Stimulated activated CD8-positive, alpha-beta memory T cell treated with anti-CD3 and anti-CD28 coated beads, Interleukin-4, amount 100 ng/mL, for 4 hours (primary cell): ENCODE measurements at places on chromosomes 12 and 14.

DNA sequence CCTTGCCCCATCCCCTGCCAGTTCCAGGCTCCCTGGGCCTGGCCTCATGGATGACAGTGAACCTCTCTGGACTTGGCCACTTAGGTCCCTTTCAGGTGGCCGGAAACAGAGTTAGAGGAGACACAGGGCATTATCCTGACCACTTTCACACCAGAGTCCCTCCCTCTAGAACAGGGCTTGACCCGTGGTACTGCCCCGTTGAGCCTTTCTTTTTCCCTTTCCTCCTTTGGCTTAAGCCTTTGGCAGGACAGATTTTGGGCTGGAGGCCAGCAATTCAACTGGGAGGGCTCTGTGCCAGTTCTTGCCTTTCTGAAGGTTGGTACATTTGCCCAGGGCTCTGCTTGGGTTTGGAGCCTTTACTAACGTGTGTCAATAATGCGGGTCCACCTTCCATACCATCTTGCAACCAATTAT is 22.8 kb downstream of the TPCN1 start:
- no peak for DNase-seq

GRCh38 chr12:67433385-67434175 is 164.4 kb downstream of the CAND1 start:
- DNase-seq, result no peak

GRCh38 chr12:46893434-46893833 is 67.6 kb upstream of the SLC38A4 start:
- no peak for DNase-seq

DNA sequence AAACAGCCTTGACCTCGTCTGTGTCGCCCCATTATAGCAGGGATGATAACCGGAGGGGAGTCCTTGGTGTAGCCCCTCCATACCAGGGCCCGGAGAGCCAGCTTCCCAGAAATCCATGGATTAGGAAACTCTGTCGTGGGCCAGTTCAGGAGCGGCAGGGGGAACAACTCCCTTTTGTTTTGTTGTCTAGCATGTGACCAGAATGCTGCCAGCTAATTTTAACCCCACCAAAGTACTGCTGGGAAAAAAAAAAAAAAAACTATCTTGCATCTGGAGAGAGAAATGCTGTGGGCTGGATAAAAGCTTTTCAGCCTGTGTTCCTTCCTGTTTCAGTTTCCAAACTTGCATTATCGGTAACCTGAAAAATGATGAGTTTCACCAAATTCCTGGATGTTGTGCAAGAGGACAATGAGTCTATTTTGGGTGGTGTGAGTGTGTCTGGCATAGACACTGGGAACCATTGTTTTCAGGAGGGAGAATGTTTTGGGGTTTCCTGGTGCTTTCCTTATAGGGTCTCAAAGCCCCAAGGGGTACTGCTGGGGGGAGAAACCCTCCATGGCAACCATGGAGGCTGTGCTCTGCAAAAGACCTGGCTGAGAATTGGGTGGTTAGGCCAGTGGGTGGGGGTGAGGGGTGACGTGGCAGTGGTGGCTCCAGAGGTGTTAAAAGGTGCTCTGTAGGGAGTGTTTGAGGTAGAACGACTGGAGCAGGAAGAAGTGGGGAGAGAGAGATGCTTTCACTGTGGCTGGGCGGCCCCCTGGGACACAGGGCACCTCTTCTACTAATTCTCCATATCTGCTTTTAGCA is 14.9 kb upstream of the IRF2BPL start:
- DNase-seq, result no peak

DNA sequence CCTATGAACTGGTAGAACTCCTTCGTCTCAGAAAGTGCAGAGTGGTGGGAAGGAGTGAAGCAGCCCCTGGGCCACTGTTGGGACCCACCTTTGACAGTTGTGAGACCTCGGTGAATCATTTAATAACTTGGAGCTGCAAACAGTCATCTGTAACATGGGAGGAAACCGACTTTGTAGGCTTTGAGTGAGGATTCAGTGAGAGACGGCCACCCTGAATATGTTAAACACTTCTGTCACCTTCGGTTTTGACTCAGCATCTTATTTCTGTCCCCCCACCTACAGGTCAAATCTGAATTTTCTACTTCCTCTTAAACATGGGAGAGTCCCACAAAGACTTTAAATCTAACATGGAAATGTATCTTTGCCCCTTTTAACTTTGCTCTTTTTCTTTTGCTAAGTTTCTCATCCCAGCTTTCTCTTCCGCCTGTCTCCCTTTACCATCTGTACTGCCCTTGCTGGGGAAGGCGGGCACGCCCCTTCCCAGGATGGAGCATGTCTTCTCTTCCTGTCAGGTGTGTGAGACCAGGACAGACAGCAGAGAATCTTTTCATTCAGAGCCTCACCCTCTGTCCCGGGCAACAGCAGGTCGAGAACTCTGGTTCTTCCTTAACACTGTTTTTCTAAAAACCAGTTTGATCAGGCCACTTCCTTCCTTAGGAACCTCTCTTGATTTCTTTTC is 37.1 kb downstream of the ZC3H14 start:
- DNase-seq, result no peak

DNA sequence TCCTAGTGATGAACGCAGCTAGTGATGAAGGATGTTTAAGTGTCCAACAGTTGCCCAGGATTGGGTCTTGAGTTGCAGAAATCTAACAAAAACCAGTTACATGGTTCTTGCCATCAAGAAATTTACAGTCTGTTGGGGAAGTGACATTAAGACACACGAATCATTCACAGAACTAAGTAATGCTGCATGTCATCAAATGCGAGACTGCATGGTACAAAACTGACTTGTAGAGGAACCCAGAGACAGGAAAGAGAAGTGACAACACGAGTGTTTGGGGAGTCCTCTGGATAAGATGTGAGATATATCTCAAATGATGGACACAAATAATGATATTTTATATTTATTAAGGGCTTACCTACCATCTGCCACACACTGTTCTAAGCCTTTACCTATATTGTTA is 6.1 kb upstream of the SYNE3 start:
- no peak for DNase-seq

- no peak for DNase-seq
Observed at GRCh38 chr12:45342171-45342570, 126.3 kb downstream of the ANO6 start.

DNA sequence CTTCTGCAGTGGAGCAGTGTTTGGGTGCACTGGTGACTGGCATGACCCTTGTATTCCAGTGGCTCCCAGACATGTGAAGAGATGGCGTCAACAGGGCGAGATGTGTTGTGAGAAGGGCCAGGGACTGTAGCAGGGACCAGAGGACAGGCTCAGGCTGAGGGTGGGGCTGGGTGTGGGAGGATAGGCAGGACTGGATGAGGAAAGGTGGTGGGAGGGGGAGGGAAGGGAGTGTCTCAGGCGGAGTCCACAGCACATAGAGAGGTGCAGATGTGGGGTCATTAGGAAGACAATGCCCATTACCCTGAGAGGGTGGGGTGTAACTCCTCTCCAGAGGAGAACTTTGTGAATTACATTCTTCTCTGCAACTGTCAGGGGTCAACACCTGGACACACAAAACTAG is 78.5 kb downstream of the DICER1 start:
- DNase-seq, result no peak

DNA sequence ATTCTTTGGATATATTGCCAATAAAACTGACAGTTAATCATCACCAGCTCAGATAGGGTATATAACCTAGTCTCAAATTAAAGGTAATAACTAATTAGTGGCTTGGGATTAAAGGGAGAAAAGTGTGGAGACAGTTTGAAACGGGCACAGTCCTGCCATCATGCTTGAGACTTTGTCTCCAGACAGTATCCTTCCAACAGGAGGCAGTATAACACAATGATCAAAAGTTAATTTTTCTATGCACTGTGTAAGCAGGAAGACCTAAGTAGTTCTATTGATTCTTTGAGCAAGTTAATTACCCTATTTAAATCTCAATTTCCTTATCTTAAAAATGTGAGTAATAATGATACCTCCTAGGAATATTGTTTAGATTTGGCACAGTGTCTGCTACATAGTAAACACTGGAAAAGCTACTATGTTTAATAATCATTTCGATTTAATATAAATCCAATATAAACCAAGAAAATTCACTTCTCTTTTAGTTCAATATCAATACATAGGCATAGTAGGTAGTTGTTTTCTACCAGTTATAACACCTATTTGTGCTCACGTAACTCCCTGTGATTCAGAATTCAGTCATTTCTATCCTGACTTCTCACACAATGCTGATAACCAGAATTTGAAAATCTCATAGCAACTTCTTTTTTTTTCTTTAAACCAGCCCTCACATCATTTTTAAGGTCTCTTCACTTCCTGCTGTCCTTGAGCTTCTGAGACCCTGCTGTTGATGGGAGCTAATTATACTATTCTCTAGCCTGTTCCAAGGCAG is 53.7 kb downstream of the GALNT4 start:
- no peak for DNase-seq

- DNase-seq, result no peak
Observed at GRCh38 chr14:95664546-95664945, 21.7 kb upstream of the TCL1B start.

GRCh38 chr12:27158297-27158696 is 75.9 kb upstream of the C12orf71 start:
- no peak for DNase-seq

GRCh38 chr14:53113989-53114388 is 39.1 kb downstream of the DDHD1 start:
- no peak for DNase-seq

DNA sequence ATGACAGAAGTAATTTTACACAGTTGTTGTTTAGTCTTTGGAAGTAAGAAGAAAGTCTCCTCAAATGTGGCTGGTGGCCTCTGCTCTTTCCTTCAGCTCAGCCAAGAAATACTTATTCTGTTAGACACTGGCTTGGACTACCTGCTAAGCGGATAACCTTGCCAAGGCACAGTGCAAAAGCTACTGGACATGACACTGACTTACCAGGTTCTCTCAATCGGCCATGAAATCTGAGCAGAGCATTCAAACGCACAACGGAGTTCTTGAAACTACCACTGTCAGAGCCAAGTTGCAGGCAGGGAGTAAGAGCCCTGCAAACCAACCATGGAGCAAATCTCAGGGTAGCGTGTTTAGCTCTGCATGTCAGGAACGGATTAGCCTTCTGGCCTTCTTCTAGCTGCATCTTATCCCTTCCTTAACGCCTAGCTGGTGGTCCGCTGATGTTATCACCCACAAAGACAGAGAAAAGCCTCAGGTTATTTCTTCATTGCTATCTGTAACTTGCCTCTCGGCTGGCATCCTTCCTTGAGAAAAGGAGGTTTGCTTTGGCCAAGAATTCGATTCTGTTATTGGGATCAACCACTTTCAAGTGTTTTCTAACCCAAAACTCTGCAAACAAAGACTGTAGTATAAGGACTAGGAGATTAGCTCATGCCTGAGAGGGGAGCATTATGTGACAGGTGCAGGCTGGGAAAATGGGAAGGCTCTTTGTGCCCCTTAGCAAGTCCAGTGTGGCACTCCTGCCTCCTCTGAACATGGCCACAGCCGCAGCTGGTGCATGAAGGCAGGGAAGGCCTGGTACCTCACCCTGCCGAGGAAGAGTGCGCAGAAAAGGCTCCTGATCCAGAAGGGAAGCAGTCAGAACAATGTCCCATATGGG is 223.4 kb downstream of the GLT1D1 start:
- DNase-seq, result no peak

DNA sequence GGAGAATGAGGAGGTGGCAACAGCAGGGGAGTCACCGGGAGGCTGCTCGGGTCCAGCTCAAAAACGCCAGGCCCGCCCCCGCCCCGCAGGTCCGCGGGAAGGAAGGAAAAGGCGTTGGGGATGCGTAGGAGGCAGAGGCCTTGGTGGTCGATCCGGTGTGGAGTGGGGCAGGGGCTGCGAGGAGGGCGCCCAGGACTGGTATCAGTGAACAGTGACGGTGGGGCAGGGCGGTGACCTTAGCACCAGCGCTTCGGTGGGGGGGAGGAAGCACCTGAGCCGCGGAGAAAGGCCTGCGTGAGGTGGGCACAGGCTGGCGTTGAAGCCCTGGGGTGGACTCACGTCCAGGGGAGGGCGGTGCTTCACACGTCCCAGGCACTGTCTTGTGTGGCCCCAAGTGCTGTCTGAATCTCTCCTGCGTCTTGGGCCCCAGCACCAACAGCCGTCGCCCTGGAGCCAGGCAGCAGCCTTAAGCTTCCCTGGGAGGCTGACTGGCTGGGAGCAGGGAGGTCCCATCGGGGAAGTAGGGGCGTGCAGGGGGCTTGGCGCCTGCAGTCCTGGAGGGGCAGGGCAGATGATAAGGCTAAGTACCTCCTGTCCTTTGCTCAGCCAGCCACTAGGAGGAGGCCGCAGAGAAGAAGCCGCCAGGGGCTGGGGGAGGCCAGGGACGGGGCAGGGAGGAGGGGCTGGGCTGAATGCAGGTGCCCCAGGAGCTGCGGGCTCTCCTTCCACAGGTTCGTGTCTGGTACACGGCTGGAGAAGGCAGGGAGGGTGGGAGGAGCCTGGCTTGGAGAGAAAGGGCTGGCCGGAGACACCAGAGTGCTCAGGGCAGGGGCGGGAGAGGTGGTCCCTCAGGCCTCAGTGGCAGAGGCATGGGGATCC is 26.5 kb downstream of the ZBTB42 start:
- DNase-seq, result no peak

DNA sequence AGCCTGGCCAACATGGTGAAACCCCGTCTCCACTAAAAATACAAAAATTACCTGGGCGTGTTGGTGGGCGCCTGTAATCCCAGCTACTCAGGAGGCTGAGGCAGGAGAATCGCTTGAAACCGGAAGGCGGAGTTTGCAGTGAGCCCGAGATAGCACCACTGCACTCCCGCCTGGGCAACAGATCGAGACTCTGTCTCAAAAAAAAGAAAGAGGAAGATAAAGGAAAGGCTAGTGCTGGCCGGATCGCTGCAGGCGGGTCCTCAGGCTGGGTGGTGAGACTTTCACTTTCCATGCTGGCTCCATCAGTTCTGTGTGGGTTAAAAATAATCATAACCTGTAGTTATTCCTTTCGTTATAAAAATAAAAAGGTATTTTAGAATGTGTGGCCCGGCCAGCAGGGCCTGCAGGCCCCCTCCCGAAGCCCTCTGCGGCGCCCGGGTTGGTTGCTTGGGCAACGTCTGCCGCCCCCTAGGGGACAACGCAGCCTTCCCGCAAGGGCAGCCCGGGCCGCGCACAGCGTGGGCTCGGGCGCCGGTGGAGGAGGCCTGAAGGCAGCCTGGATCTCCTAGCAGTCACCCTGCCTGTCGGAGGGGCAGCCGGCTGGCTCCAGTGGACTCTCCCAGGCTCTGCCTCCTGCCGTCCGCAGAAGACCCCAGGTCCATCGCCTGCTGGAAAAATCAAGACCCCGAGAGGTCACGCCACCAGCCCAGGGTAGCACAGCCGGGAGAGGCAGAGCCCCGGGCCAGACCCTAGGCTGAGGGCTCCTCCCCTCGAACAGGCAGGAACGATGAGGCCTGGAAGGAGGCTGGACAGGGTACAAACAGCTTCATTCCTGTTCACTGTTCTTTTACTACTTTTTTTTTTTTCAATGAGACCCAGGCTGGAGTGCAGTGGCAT is 5.0 kb upstream of the SLC25A47 start:
- DNase-seq, result peak; percentile 42

DNA sequence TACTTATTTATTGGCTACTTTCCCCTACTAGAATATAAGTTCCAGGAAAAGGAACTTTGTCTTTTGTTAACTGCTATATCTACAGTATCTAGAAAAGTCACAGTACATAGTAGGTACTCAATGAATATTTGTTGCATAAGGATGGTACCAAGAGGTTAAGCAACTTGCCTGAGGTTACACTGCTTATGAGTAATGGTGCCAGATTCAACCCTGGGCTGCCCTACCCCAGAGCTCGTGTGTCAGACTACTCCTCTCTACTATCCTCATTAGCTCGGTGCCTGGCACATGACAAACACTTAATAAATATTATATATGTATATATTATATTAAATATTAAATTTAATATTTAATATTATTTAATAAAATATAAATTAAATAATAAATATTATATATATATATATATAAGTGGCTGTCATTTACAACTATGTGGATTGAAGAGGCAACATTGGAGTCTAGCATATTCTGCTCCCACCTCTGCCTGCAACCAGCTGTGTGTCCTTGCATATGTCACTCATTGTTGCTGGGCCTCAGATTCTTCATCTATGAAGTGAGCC is 25.4 kb downstream of the UTP20 start:
- no peak for DNase-seq
